ENCODE measurements at places on chromosomes 11 and 22.

GRCh38 chr11:117743121-117743815, 53.7 kb downstream of the DSCAML1 start:
- DNase-seq = no peak

DNA sequence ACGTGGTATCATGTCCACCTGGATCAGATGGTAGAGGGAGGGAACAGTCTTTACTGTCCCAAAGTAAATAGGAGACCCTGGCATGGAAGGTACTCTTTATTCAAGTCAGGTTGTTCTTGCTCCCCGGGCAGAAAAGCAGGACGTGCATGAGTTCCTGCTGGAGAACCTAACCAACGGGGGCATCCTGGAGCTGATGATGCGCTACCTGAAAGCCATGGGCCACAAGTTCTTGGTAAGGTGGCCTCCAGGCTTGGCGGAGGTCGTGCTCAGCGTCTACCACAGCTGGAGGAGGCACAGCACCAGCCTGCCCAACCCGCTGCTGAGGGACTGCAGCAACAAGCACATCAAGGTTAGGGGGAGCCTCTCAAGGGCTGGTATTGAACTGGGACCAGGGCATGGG, 48.7 kb downstream of the CABIN1 start:
- no peak for DNase-seq

DNA sequence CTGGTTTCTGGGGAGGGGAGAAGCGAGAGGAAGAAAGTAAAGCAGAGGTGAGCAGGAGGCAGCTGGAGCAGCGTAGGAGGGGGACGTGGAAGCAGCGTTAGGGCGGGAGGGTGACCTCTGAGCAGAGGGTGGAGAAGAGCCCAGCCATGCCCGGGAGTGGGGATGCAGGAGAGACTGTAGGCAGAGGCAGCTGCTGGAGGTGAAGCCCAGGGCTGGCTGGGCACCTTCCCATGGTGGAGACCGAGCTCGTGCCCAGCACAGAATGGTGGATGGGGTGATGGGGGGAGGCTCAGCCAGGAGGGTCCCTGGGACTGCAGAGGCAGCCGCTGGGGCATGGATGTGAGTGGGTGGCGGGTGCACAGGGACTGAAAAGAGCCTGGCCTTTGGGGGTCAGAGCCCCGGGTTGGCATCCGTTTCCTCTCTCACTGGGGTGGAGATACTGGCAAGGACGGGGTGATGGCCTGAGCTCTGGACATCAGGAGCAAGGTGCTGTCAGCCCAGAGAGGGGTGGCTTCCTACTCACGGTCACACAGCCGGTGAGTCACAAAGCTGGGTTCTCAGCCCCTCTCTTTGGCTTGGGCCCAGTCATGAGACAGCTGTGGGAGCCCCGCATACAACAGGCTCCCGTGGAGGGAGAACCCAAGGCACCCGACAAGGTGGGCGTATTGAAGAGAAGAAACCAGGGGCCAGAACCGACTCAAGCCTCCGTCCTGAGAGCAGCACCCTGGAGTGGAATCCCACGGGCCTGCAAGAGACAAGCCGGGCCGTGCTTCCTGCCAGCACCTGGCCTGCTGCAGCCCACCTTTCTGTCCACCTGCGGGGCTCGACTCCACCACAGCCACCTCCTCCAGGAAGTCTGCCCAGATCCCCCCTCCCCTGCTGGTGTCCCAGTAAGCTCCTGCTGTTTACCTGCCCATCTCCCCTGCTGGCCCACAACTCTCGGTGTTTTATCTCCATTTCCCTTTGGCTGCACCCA, 45.8 kb upstream of the FGF3 start:
- no peak for DNase-seq

DNA sequence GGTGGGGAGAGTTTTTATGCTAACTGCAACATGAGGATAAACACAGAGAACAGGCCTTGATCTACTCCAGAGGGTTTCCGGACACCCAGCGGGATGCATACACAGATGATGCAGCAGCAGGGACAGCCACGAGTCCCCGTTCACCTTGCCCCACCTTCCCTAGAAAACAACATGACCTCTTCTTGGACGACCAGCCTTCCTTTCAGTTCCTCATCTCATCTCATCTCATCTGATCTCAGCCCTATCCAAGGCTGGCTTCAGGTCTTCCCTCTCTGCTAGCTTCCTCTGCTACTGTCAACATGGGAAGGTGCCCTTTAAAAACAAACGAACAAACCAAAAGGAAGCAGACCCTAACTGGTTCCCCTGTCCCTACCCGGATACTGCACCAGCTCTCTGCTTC, 1356.2 kb downstream of the TBC1D22A start:
- DNase-seq = no peak

DNA sequence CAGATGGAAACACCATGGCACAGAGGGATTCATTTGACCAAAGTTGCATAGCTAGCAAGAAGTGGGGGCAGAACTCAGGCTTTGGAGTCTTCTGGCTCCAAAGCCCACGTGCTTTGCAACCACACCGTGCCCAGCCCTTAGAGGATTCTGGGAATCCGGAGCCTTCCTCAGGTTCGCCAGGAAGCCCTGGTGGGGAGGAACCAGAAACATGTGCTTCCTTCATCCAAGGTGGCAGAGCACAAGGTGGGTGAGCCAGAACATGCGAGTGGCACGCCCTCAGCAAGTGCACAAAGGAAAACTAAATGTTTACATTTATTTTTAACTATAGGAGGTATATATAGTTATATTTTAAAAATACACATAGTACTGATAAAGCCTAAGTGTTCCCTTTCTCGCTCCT, 151.9 kb upstream of the NECTIN1 start:
- no peak for DNase-seq

- DNase-seq = no peak
Observed at GRCh38 chr11:112748713-112749543, 212.3 kb upstream of the NCAM1 start.

DNA sequence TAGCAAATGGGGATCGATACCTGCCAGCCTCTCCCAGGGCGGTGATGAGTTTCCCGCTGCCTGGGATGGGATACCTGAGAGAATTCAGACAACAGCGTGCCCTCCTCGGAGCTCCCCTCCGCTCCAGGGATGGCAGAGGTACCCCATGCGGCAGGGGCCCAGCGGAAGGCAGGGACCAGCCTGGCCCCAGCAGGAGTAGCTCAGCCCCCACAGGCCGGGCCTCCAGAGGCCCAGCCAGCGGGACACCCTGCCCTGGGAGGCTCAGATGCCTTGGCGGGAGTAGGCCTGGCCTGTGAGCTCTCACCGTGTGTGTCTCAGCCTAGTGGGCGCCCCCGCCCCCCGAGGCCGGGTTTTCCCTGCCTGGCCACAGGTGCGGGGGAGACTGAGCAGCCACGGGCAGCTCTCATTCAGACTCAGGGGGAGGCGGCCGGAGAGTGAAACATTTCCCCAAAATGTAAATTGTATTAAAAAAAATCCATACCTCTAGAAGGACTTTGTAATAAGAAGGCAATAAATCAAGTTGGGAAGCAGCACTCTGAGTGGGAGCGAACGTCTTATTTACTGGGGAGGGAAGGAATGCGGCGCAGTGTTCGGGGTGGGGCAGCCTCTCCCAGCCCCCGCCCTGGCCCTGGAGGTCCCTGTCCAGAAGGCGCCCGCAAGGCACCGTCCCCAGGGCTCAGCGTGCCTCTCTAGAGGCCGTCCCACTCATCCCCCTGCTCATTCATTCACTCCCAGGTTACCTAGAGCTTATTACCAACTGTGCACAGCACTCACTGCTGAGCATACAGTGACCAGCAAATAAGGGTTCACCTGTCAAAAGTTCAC, 888.0 kb downstream of the BRD1 start:
- DNase-seq = no peak

DNA sequence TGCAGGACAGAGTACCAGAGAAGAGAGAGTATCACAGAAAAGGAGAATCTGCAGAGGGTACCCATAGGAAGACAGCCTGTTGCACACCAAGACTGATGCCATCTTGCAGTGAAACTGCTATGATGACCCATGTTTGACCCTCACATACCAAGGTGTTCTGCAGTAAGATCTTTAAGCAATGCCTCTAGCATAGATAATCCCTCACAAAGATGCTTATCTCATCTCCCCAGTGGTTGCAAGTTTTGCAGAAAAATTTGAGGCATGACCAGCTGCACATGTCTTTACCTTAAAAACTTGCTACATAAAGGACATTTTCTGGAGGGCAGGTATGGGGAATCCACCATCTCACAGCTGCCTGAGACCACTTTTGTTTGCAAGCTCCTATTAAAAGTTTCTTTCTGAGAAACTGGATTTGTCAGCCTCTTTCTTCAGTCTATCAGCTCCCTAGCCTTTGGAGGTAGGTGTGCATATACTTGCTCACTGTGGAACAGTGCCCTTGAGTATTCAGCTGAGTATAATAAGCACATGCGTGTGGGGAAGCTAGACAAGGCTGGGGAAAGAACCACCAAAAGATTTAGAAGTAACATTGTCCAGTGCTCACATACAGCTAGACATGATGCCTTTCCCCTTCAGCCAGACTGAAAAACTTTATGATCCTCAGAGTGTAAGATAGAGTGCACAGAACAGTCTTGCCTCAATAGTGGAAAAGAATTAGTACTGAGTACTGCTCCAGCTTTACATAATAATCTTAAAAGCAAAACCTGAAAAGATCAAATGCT, 100.3 kb upstream of the TEAD1 start:
- DNase-seq = no peak

- no peak for DNase-seq
Observed at GRCh38 chr22:24986816-24987215, 34.3 kb downstream of the KIAA1671 start.

DNA sequence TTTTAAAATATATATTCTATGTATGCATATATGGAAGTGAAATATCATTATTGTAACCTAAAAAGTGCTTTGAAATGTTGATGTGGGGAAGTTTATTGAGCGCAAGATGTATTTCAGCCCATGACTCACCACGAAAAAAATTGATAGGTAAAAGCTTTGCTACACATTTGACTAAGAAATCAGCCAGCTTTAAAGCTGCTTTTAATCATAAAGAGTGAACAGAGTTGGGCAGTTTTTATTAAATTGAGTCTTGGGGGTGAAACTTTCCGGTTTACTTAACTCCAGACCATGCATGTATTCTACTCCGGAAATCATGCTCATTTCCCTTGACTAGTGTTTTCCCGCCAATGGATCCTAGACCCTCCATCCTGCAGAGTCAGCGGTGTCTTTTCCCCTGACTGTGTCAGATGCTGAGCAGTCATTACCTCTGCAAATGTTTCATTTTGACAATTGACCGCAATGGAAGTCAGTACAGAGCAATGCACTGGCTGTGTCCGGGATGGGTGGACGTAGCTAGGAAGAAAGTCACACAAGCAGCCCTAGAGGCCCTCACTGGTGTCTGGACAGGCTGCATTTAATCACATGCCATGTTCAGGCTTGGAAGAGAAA, 47.2 kb upstream of the MPEG1 start:
- no peak for DNase-seq

DNA sequence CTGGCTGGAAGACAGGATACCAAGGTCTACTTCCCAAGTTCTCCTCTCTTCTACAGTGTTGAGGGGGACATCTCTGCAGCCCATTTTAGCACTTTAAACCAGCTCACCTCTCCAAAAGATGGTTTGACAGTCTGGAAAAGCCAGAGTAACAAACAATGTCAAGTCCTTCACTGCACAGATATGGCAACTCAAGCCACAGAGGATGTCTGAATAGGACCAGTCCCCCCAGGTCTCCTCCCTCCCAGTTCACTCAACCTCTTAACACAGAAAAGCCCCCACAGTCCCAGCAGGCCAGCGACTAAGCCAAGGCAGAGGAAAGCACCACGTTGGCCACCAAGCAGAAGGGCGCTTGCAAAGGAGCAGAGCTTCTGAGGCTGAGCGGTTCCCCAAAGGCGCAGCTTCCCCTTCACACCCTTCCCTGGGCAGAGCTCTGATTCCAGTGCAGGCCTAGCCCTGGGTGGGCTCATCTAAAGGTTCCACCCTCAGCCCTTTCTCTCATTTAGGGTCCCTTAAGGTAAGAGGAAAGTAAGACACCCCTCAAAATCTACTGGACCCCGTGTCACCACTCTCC, 62.7 kb downstream of the PAK1 start:
- no peak for DNase-seq

GRCh38 chr22:42769574-42770447, 49.1 kb upstream of the A4GALT start:
- DNase-seq = no peak

GRCh38 chr11:87779276-87780067, 395.8 kb downstream of the RAB38 start:
- DNase-seq = no peak

GRCh38 chr22:46393873-46394272, 58.4 kb downstream of the TRMU start:
- DNase-seq = peak; percentile 70
